Naive thymus-derived CD4-positive, alpha-beta T cell (primary cell): ENCODE measurements at places on chromosomes 2 and 18. TPM values are rescaled to one million over a fixed set of nuclear protein-coding genes. Genes with fewer than 3 reads are reported as not detected.

Gene RTP5
- total RNA-seq, result not detected

Gene B3GNT2
- total RNA-seq, result 37.0 TPM

Gene SLC30A3
- total RNA-seq, result not detected

Gene GALNT5
- not detected for total RNA-seq

Gene MLPH
- total RNA-seq, result not detected

Gene HOXD11
- total RNA-seq, result not detected

- no peak overlapping the region for H3K27ac ChIP-seq
- no peaks in the 10 kb centered on the region for H3K4me1 ChIP-seq
- DNase-seq, result no peak
- no peak overlapping the region for H3K4me3 ChIP-seq
- H3K27me3 ChIP-seq, result no peaks in the 10 kb centered on the region
Observed at GRCh38 chr2:190129421-190130199, 67.1 kb upstream of the MSTN start.

GRCh38 chr2:197237291-197238042 lies 73.1 kb downstream of the ANKRD44 start:
- peaks cover 83% of the 10 kb centered on the region for H3K4me1 ChIP-seq
- H3K27ac ChIP-seq, result peak overlapping the region; percentile 70
- no peaks in the 10 kb centered on the region for H3K27me3 ChIP-seq
- DNase-seq, result no peak
- no peaks in the 10 kb centered on the region for H3K36me3 ChIP-seq

DNA sequence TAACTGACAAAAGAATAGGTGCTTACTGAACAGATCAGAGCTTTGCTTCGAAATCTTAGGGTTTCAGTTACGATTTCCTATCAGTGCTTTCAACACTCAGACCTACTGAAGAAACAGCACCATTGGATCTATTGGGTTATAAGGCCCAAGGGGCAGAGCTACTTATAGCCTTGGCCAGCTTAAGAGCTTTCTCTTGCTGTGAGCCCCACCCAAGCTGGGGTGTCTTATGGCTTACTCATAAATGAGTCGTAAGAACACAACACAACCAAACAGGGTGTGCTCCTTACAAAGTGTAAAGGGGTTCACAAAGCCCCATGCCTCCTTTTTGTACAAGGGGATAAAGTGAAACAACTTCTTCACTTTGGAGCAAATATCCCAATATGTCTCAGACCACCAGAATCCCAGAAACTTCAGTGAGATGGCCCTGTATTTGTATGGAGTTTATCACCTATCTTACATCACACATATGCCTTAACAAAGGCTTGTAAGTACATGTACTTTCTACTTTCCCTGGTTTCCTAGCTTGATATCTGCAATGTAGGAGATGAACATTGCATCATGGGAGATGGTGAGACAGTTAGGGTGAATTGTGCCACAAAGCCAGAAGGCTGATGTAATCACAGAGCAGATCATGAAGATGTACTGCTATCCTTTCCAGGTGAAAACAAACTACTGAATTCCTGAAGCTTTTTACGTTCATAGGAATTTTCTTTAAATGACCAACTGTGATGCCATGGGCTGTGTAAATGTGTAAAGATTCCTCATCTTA lies 115.5 kb upstream of the GLI2 start:
- no peak overlapping the region for H3K4me3 ChIP-seq
- DNase-seq, result no peak
- H3K4me1 ChIP-seq, result no peaks in the 10 kb centered on the region
- H3K27ac ChIP-seq, result no peak overlapping the region
- no peaks in the 10 kb centered on the region for H3K36me3 ChIP-seq

DNA sequence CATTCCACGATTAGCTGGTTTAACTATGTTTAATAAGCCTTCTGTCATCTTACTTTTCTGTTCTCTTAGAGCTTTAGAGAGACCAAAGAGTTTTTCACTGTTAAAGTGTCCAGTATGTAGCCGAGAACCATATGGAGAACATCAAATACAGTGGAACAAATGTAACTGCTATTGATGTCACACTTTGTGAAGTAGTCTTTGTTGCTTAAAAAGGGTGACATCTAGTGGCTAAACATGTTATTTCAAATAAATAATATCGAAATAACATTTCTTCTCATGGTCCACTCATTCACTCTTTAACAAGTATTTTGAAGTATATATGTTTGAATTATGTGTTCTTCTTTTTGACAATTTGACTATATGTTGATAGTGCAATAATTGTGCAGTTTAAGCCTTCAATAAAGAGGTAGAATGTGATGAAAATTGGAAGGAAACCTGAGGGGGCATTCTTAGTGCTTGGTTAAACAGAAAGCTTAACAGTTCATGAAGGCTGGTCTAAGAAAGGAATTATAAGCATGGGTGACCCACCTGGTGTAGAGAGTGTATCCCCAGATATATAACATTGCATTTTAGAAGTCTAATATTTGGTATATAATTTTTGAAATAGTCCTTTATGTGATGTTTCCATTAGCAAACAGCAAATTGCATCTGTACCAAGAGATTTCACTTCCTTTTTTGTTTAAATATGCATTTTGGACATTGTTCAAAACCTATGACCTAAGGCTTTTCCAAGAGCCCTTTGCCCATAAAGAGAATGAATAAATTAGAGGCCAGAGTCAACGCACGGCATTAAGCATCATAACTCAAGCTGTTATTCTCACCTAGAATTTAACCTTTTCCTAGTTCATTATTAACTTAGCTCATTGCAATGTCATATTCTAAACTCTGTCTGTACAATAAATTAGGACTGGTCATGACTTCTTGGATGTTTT lies 112.1 kb downstream of the KYNU start:
- H3K4me3 ChIP-seq, result no peak overlapping the region
- H3K36me3 ChIP-seq, result no peaks in the 10 kb centered on the region
- no peak overlapping the region for H3K27ac ChIP-seq
- DNase-seq, result no peak

- DNase-seq, result no peak
- no peak overlapping the region for H3K27ac ChIP-seq
- H3K4me3 ChIP-seq, result no peak overlapping the region
- H3K27me3 ChIP-seq, result no peaks in the 10 kb centered on the region
Observed at GRCh38 chr18:11324956-11325882, 175.8 kb upstream of the PIEZO2 start.

GRCh38 chr18:45728336-45729010 lies 4.5 kb downstream of the SLC14A1 start:
- no peaks in the 10 kb centered on the region for H3K27me3 ChIP-seq
- no peak overlapping the region for H3K4me3 ChIP-seq
- no peak for DNase-seq
- no peak overlapping the region for H3K27ac ChIP-seq
- H3K4me1 ChIP-seq, result no peaks in the 10 kb centered on the region
- H3K36me3 ChIP-seq, result no peaks in the 10 kb centered on the region

- H3K4me1 ChIP-seq, result peaks cover 40% of the 10 kb centered on the region
- DNase-seq, result no peak
- H3K4me3 ChIP-seq, result peak overlapping the region; percentile 73
- H3K27ac ChIP-seq, result peak overlapping the region; percentile 89
- H3K27me3 ChIP-seq, result no peaks in the 10 kb centered on the region
Observed at GRCh38 chr18:3596637-3597384, 146.8 kb downstream of the TGIF1 start.

DNA sequence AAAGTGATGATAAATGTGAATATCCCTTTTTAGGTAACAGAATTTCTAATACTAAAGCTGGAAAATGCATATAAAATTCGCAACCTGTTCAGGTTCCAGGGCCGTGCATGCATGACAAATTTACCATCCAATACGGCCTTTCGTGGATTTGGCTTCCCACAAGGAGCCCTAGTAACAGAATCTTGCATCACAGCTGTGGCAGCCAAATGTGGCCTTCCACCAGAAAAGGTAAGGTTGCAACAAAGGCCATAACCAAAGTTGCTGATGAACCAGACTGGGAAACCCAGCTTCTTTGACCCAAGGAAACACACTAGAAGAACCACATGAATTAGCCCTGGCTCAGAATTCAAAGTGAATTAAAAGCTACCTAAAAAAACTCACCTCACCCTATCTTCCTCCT lies 49.6 kb upstream of the BZW1 start:
- H3K27ac ChIP-seq, result no peak overlapping the region
- no peak overlapping the region for H3K4me3 ChIP-seq
- DNase-seq, result no peak
- no peaks in the 10 kb centered on the region for H3K36me3 ChIP-seq
- no peaks in the 10 kb centered on the region for H3K27me3 ChIP-seq

DNA sequence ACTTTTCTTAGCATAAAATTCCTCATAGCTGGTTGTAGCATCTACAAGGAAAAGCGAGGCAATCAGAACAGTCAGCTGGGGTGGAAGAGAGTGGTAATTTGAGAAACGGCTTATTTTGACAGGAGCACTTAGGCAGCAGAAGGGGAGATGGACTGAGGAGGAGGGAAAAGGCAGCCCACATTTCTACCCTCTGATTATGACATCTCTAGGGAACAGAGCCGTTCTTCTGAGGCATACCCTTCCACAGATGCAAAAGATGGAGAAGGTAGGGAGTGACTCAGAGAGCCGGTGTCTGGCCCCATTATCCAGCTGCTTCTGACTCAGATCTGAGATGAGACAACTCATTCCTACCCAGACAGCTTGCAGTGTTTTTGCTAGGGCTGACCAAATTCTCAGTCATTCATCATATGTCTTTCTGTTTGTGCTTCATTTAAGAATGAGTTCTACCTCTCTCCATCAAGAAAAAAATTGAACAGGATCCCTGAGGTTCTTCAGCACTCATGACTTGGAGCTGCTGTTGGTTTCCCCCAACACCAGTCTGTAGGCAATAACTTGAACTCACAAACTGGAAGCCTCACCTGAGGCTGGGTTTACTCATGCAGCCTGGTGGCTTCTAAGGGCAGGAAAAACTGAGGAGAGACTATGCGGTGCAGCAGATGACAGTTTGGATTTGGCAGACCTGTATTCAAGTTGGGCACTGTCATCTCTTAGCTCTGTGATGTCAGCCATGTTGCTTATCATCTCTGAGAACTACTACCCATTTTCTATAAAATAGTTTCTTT lies 15.9 kb upstream of the SEC11C start:
- H3K27ac ChIP-seq, result no peak overlapping the region
- H3K27me3 ChIP-seq, result no peaks in the 10 kb centered on the region
- no peaks in the 10 kb centered on the region for H3K4me1 ChIP-seq
- DNase-seq, result no peak
- H3K36me3 ChIP-seq, result no peaks in the 10 kb centered on the region
- H3K4me3 ChIP-seq, result no peak overlapping the region

GRCh38 chr18:34448662-34449061 lies 223.9 kb upstream of the NOL4 start:
- H3K4me3 ChIP-seq, result no peak overlapping the region
- DNase-seq, result no peak
- H3K4me1 ChIP-seq, result no peaks in the 10 kb centered on the region

DNA sequence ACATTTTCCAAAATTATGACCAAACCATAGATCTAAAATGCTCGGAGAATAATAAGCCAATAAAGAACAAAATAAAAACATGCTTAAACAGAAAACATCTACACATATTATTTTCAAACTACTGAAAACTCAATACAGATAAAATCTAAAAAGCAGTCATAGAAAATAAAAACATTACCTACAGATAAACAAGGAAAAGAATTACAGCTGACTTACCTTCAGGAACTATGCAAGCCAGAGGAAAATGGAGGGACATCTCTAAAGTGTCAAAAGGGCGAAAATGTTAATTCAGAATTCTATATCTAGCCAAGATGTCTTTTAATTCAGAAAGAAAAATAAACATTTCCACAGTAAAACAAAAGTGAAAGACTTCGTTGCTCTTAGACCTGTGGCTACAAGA lies 112.9 kb upstream of the GYPC start:
- no peaks in the 10 kb centered on the region for H3K4me1 ChIP-seq
- H3K4me3 ChIP-seq, result no peak overlapping the region
- H3K27me3 ChIP-seq, result no peaks in the 10 kb centered on the region
- no peak overlapping the region for H3K27ac ChIP-seq
- no peaks in the 10 kb centered on the region for H3K36me3 ChIP-seq

DNA sequence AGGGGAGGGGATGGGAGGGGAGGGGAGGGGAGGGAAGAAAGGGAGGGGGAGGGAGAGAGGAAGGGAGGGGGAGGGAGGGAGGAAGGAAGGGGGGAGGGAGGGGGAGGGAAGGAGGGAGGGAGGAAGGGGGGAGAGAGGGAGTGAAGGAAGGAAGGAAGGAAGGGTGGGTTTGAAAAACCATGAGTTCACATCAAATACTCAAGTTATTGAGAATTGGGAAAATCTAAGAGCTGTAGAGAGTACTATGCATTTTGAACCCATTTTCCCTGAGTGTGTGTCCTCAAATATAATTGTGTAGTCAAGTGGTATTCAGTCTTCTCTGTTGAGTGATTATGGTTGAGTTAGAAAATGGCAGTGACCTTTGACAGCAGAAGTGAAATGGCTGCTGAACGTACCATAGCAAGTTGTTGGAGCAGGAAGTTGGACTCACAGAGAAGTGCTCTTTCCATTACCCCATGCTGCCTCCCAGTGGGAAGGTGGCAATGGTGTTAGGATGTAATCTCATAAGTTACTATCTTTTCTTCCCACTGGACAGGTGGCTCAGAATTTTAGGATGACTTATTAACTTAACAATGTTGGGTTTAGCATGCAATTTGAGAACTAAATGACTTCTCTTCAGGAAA lies 214.6 kb downstream of the SETBP1 start:
- no peaks in the 10 kb centered on the region for H3K4me1 ChIP-seq
- H3K4me3 ChIP-seq, result no peak overlapping the region
- no peak for DNase-seq
- H3K36me3 ChIP-seq, result no peaks in the 10 kb centered on the region
- H3K27ac ChIP-seq, result no peak overlapping the region

DNA sequence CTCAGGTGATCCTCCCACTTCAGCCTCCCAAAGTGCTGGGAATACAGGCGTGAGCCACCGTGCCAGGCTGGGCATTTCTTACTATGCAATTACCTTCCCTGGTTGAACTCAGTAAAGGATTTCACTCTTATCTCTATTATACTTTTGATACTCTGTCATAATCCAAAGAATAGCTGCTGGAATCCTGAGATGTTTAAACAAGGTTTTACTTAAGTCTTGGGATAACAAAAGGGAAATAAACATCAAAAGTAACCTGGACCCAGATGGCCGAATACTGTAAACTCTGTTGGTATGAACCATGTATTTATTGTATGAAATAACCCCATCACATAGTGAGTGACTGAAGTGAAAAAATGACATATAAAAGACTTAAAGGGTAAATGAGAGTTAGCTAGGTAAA lies 11.9 kb upstream of the DLX2 start:
- no peak for DNase-seq
- no peaks in the 10 kb centered on the region for H3K4me1 ChIP-seq
- no peaks in the 10 kb centered on the region for H3K36me3 ChIP-seq
- H3K27me3 ChIP-seq, result no peaks in the 10 kb centered on the region

DNA sequence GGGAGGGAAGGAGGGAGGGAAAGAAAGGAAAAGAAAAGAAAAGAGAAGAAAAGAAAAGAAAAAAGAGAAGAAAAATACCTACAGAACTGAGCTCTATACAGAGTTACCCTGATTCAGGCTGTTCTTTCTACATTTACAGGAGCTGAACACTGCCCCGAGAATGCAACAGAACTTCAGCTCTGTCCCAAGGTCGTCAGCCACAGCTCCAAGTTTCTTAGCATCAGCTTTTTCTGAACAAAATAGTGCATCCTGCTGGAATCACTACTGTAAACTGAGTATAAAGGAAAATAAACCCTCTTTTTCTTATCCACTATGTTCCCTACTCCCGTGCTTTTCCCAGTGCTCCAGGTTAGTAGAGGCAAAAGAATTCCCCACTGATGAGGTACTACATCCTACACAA lies 4.7 kb upstream of the PPP4R1 start:
- no peak overlapping the region for H3K4me3 ChIP-seq
- DNase-seq, result no peak
- no peaks in the 10 kb centered on the region for H3K36me3 ChIP-seq

GRCh38 chr2:36450466-36451196 lies 95.1 kb downstream of the CRIM1 start:
- no peak for DNase-seq
- no peaks in the 10 kb centered on the region for H3K4me1 ChIP-seq
- H3K27me3 ChIP-seq, result no peaks in the 10 kb centered on the region
- no peak overlapping the region for H3K4me3 ChIP-seq
- H3K27ac ChIP-seq, result no peak overlapping the region
